ENCODE measurements at places on chromosomes 2 and 18.

GRCh38 chr2:235271936-235272335, 221.9 kb upstream of the AGAP1 start:
- DNase-seq: no peak

DNA sequence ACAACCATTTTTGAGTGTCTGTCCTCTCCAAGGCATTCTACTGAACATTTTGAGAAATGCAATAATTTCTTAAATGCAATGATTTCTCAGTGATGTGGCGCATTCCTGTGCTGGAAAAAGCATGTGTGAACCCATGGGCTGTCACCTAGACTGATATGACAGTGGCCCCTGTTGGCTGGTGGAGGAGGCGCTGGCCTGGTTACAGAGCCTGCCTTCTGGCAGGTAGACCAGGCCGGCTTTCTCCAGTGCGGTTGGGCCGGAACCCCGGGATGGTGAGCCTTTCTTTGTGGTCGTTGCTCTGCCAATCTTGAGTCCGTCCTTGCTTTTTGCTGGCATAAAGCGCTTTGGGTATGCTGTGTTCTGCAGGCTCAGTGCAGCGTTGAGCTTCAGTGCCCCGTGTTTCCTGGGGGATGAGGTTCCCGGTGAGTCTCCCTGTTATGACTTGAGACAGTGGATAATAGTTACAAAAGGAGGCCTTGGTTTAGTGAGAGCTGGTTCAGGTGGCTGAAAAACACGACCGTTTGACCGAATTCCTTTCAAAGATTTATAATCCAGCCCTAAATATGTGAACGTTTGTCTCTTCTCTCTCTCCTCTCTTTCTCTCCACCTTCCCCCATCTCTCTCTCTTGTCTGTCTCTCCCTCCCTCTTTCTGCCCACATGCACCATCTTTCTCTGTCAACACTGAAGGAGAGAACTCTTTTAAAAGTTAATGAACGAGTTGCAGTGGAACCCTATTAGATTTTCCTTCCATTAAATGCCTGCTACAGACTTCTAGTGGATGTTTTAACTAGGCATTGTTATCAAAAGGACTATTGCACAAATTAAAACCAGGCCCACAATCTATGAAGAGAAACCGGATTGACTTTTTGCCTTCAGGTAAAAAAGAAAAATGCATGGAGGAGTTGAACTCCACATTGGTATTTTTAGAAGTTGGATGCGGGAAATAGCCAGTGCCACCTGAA, 34.0 kb downstream of the TSHZ1 start:
- no peak for DNase-seq

GRCh38 chr2:188880740-188881139, 93.4 kb upstream of the COL3A1 start:
- no peak for DNase-seq

- no peak for DNase-seq
Observed at GRCh38 chr2:133941666-133942065, 312.2 kb upstream of the MGAT5 start.

DNA sequence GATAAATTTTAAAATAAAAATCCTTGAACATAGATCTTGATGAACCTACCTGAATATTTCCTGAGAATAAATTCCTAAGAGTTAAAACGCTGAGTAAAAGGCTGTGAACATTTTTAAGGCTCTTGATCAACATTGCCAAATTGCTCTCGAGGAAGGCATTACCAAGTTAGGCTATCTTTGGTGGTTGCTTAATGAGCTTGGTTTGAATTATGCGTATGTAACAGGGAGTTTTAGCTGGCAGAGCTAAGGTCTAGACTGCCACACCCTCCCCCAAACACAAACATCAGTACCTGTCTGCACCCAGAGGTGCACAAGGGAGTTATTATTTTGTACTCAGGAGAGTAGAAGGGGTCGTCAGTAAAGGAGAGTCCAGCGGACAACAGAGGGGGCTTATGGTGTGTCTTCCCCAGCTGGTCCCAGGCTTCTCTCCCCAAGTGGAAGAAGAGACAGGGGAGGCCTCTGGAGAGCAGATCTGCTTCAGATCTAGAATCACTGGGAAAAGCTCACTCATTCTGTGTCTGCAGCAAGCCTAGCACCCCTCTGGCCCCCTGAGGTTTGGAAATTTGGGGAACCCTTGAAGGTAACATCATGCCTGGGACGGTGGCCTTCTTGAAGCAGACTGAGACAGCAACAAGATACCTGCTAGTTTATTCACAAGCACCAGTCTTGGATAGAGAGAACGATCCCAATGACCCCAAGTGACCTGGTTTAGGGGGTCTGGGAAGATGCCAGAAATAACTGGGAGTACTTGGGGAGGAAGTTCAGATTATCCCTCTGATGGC, 197.2 kb upstream of the ID2 start:
- no peak for DNase-seq

DNA sequence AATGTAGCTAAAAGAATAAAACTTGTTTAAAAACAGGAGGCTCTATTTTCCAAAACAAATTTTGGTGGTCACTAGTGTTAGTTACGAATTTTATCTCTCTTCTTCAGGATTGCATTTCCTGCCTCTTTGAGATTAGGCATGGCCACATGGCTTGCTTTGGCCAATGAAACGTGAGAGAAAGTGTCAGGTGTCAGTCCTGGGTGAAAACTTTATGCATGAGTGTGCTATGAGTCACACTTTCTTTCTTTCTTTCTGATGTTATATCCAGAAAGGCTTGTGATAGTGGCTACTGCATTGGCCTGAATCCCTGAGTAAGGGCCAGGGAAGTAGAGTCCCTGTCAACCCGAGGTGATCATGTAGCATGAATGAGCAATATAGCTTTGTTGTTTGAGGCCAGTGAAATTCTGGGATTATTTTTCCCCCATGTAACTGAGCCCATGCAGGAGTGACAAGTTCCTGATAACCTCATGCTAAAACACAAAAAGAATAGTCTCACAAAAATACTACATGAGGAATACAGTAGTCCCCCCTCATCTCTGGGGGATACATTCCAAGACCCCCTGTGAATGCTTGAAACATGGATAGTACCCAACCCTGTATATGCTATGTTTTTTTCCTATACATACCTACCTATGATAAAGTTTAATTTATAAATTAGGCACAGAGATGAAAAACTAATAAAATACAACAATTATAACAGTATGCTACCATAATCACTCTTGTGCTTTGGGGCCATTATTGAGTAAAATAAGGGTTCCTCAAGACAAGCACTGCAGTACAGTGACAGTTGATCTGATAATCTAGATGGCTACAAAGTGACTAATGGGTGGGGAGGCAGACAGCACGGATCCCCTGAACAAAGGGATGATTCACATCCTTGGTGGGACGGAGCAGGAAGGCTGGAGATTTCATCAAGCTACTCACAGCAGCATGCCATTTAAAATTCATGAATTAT, 109.5 kb downstream of the CDC42EP3 start:
- DNase-seq: peak; percentile 97

GRCh38 chr2:180990794-180991193, 10.4 kb downstream of the UBE2E3 start:
- DNase-seq: no peak

DNA sequence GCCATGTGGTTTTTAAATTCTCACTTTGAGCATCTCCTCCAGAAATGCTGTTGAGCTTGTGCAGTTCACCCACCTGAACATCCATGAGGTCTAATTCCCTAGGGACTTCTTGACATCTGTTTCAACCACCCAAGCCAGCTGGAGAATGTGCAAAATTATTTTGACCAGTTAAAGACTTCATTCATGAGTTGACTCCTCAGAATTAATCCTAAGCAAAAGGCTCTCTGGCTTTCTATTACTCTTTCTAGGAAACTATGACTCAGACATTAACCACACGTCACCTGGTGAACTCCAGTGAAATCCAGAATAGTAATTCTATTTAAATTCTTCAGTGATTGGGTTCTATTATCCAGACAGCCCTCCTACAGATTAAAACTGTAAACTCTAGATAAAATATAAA, 247.5 kb downstream of the NBAS start:
- peak; percentile 52 for DNase-seq

DNA sequence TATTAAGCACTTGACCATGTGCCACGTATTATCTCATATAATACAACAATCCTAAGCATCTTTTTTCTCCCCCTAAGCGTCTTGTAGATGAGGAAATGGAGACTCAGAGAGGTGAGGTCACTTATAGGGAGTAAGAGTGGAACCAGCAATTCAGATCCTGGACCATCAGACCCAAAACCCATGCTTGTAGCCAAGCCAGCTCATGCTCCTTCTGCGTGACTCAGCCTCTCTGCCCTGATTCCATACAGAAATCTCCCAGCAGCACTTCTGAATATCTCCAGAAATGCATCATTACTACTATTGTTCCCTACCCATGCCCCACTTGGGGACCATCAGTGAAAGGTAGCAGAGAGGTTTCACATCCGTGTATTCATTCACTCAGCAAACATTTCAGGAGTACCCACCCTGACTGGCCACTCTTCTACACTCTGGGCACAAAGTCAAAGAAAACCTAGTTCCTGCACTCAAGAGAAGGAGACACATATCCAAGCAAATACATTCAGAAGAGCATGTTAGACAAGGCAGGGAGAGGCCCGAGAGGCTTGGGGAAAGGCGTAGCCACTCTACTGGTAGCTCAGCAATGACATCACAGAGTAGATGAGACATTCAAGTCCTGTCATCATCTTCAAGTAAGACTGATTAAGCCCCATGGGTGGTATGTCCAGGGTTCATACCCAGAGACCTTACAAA, 141.9 kb downstream of the MTCL1 start:
- peak; percentile 26 for DNase-seq

DNA sequence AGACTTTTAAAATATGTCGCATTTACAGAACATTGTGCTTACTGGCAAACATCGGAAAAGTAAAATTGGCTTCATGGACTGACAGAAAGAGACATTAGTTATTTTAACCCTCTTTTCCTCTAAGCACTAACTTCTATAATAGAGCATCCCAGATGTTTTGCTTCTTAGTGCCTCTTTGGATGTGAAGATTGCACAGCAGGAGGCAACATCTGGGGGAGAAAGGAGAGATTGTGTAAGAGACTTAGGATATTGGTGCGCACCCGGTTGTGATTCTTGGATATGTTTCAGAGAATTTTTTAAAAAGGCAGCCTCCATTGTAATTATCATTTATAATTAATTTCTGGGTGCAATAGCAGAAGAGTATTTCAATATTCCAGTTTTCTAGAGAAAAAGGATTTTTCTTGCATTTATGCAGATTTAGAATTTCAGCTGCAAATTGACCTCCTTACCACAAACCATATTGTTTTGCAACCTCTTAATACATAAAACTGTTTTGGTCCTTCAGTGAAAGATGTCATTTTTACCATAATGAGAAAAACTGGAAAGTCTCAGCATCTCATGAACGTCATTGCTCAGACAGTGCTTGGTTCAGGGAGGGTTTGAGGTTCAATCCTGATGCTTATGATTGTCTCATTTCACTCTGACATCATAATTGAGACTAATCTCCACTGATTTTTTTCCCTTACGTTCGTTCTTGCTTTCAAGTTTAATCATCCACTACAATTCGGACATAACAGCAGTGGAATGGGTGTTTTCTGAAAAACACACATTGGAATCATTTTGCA, 404.3 kb downstream of the ZNF521 start:
- no peak for DNase-seq

DNA sequence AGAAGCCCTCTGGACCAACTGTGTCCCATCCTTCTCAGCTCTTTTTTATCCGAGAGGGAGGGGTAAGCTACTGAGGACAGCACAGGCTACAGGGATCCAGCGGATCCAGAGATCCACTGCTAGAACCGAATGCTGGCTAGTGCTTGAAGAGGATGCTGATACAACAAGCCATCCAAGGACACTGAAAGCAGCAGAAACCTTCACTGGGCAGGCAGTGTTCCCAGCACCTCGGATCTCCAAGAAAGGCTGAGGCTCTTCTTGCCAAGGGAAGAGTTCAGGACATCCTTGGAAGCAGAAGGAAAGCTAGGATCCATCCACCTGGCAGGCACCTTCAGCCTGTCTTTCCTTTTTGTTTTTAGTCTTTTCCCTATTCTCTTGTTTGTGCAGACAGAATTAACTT, 13.2 kb upstream of the FHOD3 start:
- no peak for DNase-seq

GRCh38 chr18:59468821-59469220, 109.8 kb upstream of the LMAN1 start:
- DNase-seq: no peak

DNA sequence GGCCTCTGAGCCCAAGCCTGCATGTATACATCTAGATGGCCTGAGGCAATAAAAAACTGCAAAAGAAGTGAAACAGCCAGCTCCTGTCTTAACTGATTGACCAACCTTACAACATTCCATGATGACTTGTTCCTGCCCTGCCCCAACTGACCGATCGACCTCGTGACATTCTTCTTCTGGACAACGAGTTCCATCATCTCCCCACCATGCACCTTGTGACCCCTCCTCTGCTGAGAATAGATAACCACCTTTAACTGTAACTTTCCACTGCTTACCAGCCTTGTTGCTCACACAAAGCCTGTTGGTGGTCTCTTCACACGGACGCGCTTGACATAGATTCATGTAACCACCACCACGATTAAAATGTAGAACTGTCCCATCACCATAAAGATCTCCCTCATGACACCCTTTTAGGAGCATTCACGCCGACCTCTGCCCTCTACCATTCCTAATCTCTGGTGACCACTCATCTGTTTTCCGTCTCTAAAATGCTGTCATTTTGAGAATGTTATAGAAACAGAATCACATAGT, 120.1 kb upstream of the REV1 start:
- DNase-seq: peak; percentile 22

DNA sequence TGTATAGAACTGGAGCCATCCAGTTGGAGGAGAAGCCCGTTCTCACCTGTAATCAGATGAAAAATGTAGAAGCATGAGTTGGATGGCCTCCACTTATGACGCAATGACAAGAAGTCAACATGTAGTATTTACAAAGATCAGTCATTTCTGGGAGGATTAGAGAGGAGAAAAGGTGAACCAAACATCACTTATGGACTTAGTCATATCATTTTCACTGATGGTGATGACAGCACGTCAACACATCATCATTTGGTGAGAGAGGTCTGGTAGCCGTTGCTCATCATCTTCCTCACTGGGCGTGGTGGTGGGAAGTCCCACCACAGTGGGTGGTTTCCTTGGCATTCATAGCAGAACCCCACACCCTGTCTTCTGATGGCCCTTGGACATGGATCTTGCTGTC, 264.2 kb upstream of the EPAS1 start:
- no peak for DNase-seq

- no peak for DNase-seq
Observed at GRCh38 chr2:84768840-84769239, 112.0 kb downstream of the TRABD2A start.

- peak; percentile 78 for DNase-seq
Observed at GRCh38 chr2:234963773-234964615, 12.2 kb downstream of the SH3BP4 start.

GRCh38 chr2:173264603-173265366, 89.9 kb upstream of the CDCA7 start:
- no peak for DNase-seq

DNA sequence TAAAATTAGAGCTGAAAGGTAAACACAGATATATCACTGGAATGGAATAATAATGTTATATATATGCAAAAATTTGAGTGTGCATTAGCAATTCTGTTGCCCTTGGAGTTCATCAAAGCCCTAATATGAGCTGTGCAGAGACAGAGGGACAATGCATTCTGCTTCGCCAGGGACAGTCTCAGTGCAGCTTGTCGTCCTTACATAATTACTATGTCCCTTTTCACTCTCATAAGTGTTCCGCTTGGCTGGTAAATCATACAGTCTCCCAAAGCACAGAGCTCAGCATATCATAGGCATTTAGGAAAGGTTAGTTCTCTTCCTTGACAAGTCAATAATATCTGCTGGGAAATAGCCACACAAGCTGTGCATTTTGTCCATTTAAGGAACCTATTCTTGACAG, 30.7 kb downstream of the MAPK4 start:
- DNase-seq: no peak

GRCh38 chr2:167582619-167583018, 664.8 kb downstream of the STK39 start:
- DNase-seq: no peak

- DNase-seq: no peak
Observed at GRCh38 chr18:35756506-35757117, 175.1 kb downstream of the GALNT1 start.
